Inflammatory macrophage treated with lipopolysaccharide for 4 hours (primary cell): ENCODE measurements at places on chromosomes 3 and 15.
A peak's percentile ranks its signal among the peaks of the same experiment; 100 is the strongest.

GRCh38 chr3:14950274-14950673, 2.9 kb downstream of the NR2C2 start:
- no peak for DNase-seq

DNA sequence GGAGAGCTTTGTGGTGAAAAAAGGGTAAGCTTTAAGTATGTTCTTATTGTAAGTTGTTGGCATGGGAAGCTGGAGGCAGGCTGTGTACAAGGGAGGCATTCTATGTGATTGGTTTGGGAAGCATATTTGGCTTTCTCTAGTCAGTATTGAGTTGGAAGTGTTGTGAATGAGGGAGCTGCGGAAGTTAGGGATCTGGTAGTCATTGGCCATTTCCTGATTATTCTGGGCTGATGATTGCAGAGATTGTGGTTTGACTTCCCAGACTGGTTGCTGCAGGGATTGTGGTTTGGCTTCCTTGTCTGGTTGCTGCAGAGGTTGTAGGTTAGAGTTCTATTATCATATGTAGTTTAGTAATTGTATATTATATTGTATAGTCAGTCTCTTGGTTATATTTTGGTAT, 21.0 kb downstream of the STXBP5L start:
- DNase-seq, result no peak

DNA sequence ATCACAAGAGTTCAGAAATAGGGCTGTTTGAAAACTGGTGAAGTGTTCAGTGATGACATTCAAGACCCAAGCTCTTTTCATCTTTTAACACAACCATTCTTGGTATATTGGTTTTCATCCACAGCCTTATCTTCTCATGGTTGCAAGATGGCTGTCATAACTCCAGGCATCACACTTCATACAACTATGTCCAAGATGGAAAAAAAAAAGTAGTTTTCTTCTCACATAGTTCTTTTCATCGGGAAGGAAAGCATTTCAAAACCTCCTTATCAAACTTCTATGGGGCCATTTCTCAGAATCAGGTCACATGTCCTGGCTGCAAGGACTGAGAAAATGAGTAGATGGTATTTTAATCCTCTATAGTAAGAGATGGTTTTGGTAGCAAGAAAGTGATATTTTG, 21.1 kb upstream of the MFSD1 start:
- DNase-seq, result no peak

GRCh38 chr3:46998121-46998851, 18.8 kb downstream of the NBEAL2 start:
- peak; percentile 65 for DNase-seq

DNA sequence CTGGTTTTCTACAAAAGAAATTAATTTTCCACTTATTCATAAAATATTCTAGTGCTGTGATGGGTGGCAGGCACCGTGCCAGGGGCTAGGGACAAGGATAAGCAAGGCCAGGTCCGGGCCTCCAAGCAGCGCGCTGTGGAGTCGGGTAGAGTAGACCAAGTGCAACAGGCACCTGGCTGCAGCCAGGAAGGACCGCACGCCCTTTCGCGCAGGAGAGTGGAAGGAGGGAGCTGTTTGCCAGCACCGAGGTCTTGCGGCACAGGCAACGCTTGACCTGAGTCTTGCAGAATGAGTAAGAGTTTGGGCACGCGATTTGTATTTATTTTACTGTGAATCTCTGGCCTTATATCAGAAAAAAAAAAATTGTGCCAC, at the start of gene CASR:
Gene CASR, plus strand, starts transcription at position 148 of the 372 bp plus-strand sequence. CDS start 70,522 bp downstream, outside the sequence.
- DNase-seq, result no peak

GRCh38 chr15:41937568-41937923, 34.8 kb downstream of the EHD4 start:
- no peak for DNase-seq

GRCh38 chr3:78424656-78425055, 1343.1 kb downstream of the ROBO1 start:
- DNase-seq, result no peak

DNA sequence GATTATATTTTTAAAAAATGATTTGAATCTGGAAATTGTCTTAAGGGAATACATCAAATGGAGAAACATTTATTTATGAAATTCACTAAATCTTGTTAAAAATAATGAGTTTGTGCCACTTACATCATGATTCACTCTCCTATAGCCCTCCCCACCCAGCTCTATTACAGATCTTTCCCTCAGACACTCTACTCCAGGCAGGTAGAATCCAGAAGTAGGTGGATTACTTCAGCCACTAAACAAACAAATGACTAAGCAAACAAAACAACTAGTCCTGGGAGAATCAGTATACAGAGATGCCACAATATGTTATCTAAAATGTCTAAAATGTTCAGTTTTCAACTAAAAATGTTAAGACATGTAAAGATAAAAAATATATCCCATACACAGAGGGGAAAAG, 608.1 kb upstream of the UBE2E2 start:
- no peak for DNase-seq

DNA sequence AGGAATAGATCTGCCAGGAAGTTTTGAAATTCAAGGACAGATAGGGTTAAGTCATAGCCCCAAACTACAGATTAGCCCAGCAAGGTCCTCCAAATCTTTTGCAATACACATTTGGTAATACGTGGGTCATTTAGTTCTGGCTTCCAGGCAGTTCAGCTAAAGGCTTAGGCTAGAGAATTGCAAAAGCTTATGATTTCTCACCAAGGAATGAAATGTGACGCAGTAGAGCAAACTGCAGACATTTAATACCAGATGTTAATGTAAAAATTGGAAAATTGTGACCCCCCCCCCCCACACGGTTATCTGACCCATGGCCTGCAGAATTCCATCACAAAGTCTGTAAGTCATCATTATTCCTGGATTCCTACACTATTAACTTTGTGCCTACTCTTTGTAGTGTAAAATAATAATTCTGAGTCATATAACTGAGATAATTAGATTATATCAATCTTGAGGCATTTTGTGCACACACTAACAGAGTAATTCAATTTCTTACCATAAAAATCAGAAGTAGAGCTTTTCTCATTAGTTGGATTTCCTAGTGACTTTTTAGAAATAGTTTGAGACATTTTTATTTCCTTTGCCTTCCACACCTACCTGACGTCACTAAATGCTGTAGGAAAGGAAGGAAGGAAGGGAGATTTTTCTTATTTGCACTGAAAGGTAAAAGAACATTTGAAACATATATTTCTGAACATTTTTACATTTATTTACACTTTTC, 235.2 kb downstream of the DTWD1 start:
- DNase-seq, result peak; percentile 68

GRCh38 chr15:69876064-69876940, 221.4 kb downstream of the TLE3 start:
- DNase-seq, result no peak

DNA sequence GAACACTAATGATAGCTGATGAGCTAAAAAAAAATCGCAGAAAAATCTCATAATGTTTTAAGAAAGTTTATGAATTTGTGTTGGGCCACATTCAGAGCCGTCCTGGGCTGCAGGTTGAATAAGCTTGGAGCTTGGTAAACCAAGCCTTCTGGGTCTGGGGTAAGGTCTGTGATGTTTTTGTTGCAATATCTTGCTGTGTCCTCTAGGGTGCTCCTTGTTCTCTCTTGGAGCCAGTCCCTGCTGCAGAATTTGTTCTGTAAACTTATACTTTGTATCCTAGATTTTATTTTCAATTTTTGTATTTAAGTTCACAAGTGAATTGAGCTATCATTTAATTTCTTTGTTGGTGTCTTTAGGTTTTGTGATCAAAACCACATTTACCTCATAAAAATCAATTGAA, 143.7 kb downstream of the NR1D2 start:
- no peak for DNase-seq

DNA sequence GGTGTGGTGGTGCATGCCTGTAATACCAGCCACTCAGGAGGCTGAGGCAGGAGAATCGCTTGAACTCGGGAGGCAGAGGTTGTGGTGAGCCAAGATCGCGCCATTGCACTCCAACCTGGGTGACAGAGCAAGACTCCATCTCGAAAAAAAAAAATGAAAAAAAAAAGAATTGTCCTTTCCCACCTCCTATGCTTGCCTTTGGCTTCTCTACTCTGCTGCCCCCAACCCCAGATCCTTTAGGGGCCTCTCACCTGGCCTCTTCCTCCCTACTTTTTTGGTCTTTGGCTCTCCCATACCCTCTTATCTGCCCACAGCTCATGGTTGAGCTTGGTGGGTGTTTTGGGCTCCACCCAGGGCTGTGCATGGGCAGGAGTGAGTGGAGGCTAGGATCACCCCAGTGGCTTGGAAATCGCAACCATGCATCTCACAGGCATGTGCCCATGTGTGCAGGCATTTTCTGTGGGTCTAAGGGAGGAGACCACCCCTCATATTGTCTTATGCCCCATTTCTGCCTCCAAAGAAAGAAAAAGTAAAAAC, 2.1 kb upstream of the SHISA5 start:
- no peak for DNase-seq

DNA sequence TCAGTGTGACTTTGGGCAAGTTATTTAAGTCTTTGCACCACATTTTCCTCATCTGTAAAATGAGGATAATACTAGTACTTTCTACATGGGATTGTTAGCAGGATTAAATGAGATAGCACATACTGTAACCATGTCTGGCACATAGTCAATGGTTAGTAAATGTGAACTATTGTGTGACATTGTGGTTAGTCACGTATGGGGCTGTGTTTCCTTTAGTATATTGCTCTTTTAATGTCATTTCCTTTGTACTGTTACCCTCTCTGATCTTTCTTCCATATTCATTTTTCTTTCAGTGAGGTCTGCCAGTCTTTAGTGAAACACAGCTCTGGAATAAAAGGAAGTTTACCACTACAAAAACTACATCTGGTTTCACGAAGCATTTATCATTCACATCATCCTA, 21.4 kb downstream of the OPA1 start:
- no peak for DNase-seq

DNA sequence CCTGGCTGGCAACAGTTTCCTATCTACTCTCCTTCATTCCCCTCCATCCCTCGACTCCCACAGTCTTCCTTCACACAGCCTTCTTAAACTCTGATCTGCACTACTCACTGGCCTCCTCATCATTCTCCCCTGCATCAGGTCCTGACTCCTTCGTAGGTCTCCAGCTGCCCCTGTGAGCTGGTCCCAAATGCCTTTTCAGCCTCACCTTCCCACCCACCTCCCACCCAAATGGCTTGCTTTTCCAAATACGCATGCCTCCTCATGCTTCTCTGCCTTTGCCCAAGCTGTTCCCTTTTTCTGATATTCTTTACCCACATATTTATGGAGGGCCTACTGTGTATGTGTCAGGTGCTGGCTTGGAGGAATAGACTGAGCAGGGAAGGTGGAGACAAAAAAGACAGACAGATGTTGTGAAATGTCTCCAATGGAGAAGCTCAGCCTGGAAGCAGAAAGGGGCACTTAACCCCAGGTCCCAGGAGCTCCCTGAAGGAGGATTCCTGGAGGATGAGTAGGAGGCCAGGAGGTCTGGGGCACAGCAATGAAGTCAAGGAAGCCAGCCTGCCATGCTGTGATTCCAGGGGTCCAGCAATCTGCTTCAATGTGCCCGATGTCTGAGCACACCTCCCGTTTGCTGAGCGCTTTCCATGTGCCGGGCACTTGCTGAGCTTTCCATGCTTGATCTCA, 252.2 kb downstream of the SHQ1 start:
- DNase-seq, result no peak

- DNase-seq, result no peak
Observed at GRCh38 chr3:71657831-71658530, 67.2 kb downstream of the EIF4E3 start.

GRCh38 chr3:5339967-5340535, 152.5 kb downstream of the EDEM1 start:
- no peak for DNase-seq

DNA sequence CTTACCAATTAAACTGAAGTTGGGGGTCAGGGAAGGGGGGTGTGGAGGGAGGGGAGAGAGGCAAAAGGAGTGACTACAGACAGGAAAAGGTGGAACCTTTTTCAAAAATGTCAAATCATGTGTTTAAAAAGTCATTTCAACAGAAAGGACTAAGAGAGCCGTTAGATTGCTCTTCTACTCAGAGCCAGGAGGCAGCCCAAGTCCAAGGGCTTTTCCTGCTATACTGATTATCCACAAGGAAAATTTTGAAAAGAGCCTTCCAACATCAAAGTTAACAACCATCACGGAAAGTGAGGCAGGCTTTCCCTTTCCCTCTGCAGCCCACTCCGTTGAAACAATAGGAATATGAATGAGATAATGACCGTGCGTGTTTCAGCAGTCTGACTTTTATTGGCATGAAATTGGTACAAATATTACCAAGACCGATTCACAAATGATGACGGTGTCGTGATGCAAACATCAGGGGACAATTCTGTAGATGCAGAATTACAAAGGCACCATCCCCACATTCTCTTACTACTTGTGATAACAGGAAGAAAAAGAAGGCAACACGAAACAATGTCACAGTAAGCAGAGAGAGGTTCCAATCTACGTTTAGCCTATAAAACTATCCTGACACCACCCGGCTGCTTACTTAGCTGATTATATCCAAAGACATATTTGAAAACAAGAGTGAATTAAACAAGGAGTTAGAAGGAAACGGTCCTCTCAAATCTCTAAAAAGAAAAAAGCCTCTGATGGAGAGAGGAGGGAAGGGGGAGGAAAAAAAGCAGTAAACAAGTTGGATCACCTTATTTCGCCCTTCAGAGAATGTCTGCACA, 453.7 kb downstream of the FOXP1 start:
- DNase-seq, result peak; percentile 40

DNA sequence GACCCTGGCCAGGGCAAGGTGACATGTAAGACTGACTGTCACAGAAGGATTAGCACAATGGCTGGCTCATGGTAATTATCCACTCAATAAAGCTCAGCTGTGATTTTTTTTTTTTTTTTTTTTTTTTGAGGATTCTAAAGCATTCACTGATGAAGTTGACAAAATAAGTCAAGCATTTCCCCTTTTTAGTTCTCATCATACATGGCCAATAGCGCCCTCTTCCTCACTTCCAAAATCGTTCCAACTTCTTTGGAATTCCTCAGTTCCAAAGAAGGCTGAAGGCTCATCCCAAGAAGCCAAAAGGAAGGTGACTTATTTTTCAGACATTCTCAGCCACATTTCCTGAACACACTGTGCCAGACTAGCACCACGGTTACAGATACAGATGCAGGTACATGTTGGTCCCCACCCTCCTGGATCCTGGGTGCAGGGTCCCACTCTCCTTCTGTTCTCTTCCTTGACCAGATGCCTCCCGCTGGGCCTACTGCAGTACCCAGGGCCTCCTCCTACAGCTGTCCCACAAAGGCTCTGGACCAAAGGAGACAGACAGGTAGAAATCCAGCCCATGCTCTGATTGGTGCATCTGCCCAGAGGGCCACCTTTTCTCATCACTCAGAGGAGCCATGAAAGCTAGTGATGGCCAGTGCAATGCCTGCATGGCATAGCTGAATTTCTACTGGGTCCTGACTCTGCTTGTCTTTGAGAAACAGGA, 202.6 kb downstream of the UACA start:
- DNase-seq, result peak; percentile 27

- DNase-seq, result no peak
Observed at GRCh38 chr15:98043160-98044014, 82.9 kb downstream of the ARRDC4 start.

- no peak for DNase-seq
Observed at GRCh38 chr3:50876947-50877346, 202.2 kb downstream of the DOCK3 start.
